Liver (tissue), 10 donors: ENCODE measurements at places on chromosomes 1 and 21.

DNA sequence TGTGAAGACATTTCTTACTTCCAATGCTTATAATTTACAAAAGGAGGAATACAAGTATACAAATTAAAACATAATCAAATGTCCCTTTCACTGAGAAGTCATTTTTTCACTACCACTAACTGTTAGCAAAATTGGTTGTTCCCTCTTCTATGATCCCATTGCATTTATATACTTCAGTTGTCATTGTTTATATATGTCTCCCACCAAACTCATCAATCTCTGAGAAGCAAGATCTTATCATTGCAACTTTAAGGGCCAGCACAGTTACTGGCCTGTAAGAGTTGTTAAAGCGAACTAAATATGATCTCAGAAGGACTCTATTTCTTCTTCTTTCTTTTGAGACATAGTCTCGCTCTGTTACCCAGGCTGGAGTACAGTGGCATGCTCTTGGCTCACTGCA lies 223.3 kb upstream of the DMRTA2 start:
- no peak for DNase-seq

- no peak for DNase-seq
These were observed 17.1 kb downstream of the ZNF281 start for GRCh38 chr1:200392625-200393185.

GRCh38 chr1:18765725-18766124 lies 93.7 kb downstream of the TAS1R2 start:
- no peak for DNase-seq

DNA sequence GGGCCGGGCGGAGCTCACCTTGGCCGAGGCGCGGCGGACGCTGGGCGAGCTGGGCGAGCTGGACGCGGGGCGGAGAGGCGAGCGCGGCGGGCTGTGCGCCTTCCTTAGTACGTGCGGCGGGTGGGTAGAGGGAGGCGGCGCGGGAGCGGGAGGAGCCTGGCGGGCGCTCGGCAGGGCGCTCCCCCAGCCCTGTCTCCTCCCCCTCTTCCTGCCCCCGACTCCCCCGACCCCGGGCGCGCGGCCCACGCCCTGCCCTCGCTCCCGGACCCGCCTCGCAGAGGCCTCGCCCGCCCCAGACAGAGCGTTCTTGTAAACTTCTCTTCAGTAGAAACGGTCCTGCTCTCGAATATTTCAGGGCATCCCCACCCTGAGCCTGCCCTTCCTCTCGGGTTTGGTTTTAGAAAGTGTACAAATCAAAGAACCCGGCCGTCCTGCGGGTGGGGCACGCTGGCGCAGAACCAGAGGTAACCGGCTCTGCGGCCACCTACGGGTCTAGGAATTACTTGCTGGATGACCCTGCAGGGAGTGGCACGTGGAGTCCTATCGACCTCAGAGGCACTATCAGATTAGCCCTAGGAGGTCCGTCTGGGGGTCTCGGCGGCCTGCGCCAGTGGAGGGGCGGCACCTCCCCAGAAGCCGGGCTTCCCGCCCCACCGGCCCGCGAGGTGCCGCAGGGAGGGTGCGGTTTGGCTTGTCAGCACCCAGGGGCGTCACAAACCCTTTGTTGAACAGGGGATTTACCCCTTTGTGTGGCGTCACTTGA lies at the start of gene S100A10:
Gene S100A10, minus strand, starts transcription at position 126 of the 763 bp plus-strand sequence. CDS start 7,629 bp downstream, outside the sequence.
- DNase-seq, result peak; percentile 74

GRCh38 chr1:11740258-11741192 lies 4.6 kb downstream of the AGTRAP start:
- DNase-seq, result no peak

- no peak for DNase-seq
These were observed 5.9 kb downstream of the FNDC10 start for GRCh38 chr1:1593834-1594601.

DNA sequence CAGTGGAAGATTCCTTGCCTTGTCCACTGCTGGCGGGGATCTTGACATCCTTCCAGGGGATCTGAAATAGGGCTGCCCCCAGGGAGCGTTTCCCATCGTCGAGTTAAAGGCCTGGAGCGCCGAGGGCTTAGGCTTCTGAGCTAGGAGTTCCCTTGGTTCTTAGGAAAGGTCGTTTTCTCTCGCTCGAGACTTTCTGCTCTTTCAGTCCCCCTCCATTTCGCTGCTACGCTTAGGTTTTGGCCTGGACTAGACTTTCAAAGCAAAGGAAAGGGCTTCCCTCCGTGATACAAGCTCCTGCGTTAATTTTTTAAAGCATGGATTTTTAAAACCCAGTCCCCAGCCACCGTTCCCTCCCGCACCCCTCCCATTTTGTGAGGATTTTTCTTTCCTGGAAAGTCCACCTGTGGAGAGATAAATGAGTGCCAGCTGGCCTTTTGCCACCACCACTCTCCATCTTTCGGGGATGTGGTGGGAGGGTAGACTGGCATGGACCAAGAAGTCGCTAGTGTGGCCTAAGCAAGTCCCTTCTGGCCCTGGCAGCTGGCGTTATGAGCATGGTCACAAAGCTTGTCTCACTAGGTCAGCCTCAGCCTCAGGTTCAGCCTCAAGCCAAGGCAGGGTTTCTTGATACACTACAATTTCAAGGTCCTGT lies 9.2 kb downstream of the NR5A2 start:
- DNase-seq, result no peak

- DNase-seq, result no peak
These were observed 275.4 kb upstream of the NR5A2 start for GRCh38 chr1:199751962-199752687.

DNA sequence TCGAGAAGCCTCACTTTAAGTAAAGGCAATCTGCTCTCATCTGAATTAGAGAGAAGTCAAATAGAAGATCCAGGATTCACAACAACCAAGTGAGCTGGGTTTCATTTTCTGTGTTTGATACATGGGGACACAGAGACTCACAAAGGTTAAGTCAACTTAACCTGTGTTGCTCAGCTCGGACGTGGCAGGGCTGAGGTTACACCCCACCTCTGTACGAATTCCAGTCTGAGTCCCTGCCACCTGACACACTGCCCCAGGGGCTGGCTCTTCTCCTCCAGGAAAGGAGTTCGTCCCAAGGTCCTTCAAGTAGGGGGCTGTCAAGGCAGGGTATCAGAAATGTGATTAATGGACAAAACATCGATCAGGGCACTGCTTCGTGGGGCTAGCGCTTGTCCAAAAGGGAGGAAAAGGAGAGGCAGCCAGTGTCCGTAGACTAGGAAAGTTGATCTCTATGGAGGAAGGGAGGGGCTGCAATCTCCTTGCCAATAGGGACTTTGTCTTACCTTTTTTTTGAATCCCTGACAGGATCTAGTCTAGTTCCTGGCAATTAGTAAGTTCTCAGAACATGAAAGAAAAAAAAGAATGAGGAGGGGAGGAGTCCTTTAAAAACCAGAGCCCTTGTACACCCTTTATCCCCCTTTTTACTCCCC lies 116.4 kb downstream of the CNIH3 start:
- DNase-seq, result peak; percentile 58

DNA sequence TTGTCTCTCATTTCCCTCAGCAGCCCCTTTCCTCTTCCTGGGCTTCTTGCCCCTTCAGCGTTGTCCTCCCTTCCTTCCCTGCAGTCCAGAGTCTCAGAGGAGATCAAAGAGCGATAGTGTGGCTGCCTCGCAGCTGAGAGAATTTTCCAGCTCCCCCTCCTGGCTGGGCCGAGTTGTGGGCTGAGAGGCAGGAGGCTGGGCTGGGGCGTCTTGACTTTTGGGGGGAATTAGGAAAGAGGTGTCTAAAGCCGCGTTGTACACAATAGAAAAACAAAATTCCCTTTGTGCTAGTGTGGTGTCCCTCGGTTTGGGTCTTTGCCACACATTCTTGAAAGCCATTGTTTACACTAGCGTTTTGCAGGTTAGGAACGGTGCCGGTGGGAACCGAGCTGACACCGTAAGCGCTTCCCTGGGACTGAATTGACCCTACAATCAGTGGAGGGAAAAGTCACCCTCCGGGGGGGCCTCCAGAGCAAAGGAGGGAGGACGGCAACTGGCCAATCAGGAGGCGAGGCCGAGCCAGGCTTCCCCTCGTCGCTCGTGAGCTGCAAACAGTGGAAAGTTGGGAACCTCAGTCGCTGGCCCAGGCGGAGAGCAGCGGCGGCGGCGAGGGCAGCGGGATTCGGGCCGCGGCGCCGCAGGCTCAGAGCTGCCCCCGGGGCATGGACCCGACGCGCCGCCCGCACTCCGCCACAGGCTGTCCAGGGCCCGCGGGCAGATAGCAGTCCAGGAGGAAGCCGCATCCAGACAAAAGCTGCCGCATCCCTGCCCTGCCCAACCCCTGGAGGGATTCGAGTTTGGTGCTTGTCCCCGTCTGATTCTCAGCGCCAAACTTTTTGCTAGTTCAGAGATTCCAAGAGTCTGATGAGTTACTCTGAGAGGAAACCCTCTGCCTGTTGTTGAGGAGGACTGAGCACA lies at the start of gene HMCN1:
Gene HMCN1, plus strand, starts transcription at position 574 of the 918 bp plus-strand sequence. CDS start 389 bp downstream, outside the sequence.
- peak; percentile 46 for DNase-seq

- DNase-seq, result no peak
These were observed 147.7 kb downstream of the CDC42BPA start for GRCh38 chr1:227170361-227171166.

DNA sequence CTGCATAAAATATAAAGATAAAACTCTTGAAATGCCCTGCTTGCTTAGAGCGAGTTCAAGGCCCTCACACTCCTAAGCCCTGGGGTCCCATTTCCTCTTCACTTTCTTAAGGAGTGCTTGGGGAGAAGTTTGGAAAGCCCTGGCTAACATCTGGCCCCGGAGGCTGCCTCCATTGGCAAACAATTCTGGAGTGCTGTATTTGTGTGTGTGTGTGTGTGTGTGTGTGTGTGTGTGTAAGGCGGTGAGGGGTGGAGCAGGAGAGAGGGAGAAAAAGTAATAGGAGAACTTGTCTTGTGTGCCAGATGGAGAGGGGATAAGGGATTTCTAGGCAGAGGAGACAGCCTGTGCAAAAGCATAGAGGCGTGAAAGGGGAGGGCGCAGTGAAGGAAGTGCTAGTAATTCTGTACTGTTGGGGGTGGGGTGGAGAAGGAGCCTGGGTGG lies 578 bp upstream of the TRIM62 start:
- no peak for DNase-seq

GRCh38 chr1:5594056-5594956 lies 397.9 kb downstream of the NPHP4 start:
- DNase-seq, result peak; percentile 22

- DNase-seq, result peak; percentile 21
These were observed 247.1 kb upstream of the RAB4A start for GRCh38 chr1:229023651-229024300.

DNA sequence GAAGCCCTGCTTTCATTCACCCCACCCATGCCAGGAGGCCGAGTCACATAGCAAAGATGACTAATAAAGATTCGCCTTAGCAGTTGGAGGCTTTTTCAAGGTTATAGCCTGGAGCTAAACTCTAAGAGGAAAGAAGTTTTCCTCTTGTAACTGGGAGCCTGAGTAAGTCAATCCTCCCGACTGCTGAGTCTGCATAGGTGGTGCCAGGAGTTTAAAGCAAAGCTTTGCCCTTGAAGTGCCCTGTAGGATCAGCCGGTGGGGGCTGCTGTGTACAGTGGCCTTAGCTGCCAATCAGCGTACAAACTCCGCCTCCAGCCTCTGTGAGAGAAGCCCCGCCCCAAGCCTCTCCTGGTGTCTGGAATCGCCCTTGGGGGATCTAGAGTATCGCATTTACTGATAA lies 147.5 kb upstream of the SPATA6 start:
- DNase-seq, result no peak

- DNase-seq, result no peak
These were observed 9.2 kb downstream of the TP53BP2 start for GRCh38 chr1:223836586-223836985.

DNA sequence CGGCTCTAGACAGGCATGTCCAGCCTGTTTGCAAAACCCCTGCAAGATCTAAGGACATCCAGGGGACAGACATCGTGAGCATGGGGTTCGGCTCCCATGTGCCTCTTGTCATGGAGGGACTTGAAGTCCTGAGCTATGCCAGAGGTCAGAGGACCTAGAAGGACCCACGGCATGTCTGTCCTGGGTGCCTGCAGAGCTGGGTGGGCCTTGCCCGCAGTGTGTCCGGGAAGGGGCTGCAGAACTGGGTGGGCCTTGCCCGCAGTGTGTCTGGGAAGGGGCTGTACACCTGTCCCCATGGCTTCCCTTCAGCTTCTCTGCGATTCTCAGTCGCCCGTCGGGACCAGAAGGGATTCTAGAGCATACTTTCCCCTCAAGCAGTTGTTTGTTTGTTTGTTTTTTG lies 20.0 kb upstream of the TRAPPC10 start:
- no peak for DNase-seq

GRCh38 chr21:42835211-42835610 lies 44.1 kb downstream of the WDR4 start:
- no peak for DNase-seq

DNA sequence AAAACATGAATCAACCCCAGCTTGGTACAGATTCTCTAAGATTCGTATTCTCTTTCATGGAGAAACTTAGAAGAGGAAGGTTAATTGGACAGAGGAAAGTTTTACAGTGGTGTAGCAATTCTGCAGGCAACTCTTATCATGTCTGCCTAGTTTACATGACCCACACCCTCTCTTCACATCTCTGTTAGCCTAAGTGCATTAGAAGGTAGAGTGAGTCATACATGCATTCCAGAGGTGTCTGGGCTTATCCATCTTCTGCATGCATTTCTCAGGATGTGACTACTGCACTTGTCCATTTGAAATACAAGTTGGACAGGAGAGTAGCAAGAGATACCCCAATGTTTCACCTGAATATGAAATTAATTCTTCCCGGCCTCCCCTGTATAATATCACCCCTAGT lies 578.4 kb upstream of the NCAM2 start:
- DNase-seq, result no peak

GRCh38 chr1:8241417-8242014 lies 76.4 kb upstream of the SLC45A1 start:
- no peak for DNase-seq

GRCh38 chr21:45209046-45209445 lies 78.6 kb downstream of the POFUT2 start:
- DNase-seq, result no peak
